ENCODE measurements at places on chromosomes 6 and 20.

GRCh38 chr6:19999319-20000191 is 162.4 kb downstream of the ID4 start:
- DNase-seq: no peak
- peaks cover 7% of the 10 kb centered on the region for H3K27me3 ChIP-seq
- H3K4me3 ChIP-seq: no peak overlapping the region
- H3K4me1 ChIP-seq: peaks cover 4% of the 10 kb centered on the region

- H3K4me3 ChIP-seq: no peak overlapping the region
- peaks cover 39% of the 10 kb centered on the region for H3K4me1 ChIP-seq
- no peaks in the 10 kb centered on the region for H3K27me3 ChIP-seq
- H3K36me3 ChIP-seq: peaks cover 5% of the 10 kb centered on the region
- no peak for DNase-seq
Observed at GRCh38 chr20:59806578-59806975, 126.9 kb downstream of the SYCP2 start.

GRCh38 chr6:142926494-142927270 is 18.3 kb downstream of the HIVEP2 start:
- peaks cover 15% of the 10 kb centered on the region for H3K4me1 ChIP-seq
- no peaks in the 10 kb centered on the region for H3K36me3 ChIP-seq
- peak overlapping the region; percentile 57 for H3K27ac ChIP-seq

DNA sequence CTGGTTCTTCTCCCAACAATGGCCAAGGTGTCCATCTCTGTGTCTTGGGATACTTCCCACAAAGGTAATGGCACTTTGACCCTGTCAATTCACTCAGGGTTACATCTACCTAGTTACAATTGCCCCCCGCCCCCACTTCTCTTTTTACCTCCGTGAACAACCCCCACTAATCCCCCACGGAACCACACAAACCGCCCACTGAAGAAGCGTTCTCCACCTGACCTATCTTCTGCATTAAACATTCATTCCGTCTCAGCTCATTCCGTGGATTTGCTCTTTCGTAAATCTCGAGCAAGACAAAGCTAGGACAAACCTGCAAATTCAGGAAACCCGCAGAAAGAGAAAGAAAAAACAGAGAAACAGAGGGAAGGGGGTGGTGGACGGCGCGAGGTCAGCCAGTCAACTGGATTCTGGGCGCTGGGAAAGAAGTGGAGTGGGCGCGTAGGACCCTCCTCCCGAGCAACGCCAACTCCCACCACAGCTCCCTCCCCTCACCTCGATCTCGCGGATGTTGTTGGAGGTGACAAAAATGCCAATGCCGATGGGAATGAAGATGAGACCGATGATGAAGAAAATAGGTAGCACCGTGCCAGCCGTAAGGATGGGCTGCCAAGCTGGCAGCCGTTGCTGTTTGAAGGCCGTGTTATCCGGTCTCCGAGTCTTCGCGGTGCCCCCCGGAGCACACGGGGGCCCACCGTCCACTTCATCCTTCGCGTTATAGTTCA is 523 bp downstream of the TMEM30A start:
- no peaks in the 10 kb centered on the region for H3K36me3 ChIP-seq
- H3K4me1 ChIP-seq: peaks cover 19% of the 10 kb centered on the region
- H3K27me3 ChIP-seq: no peaks in the 10 kb centered on the region
- H3K4me3 ChIP-seq: no peak overlapping the region

- peaks cover 3% of the 10 kb centered on the region for H3K4me1 ChIP-seq
- H3K4me3 ChIP-seq: no peak overlapping the region
- no peak overlapping the region for H3K27ac ChIP-seq
Observed at GRCh38 chr6:146850981-146851380, 252.2 kb downstream of the ADGB start.

- no peaks in the 10 kb centered on the region for H3K36me3 ChIP-seq
- peaks cover 29% of the 10 kb centered on the region for H3K4me1 ChIP-seq
- peak overlapping the region; percentile 97 for H3K4me3 ChIP-seq
- H3K27me3 ChIP-seq: no peaks in the 10 kb centered on the region
- no peak for DNase-seq
- peak overlapping the region; percentile 97 for H3K27ac ChIP-seq
Observed at GRCh38 chr6:122472022-122472340, 374 bp upstream of the SERINC1 start.
